ENCODE measurements at places on chromosomes 3 and 15.

DNA sequence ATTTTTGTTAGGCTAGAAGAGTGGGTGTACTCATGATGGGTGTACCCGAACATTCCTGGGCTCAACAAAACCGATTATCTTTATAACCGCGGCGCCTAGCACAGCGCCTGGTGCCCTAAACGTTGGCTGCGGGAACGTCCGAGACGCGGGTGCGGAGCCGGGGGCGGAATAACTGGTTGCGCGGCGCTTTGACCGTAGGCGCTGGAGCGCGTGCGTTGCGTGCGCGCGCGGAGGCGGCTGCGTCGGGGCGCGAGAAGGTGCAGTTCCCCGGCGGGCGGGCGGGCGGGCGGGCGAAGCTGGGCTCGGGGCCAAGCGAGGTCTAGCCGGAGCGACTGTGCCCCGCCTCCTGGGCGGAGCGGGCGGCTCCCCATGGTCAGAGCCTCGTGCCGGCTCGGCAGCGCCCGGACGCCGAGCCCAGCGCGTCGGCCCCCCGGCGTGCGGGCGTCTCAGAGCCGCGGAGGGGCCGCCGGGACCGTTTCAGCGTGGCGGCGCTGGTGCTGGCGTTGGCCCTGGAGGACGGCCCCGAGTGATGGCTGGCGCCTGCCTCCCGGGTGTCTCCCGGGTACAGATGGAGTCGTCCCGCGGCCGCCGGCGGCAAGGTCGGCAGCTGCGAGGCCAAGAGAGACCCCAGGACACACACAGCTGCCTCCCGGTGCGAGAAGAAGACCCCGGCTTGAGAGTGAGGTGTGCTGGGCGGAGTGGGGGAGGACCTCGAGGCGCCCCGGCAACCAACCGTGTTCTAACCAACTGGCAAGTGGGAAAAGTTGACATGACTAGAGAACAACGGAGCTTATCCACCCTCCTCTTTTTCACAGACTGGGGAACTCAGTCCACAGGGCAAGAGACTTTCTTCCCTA lies at the start of gene PLAAT1:
TSS of gene PLAAT1 (plus strand) at position 373 of the 857 bp plus-strand sequence. CDS start 14,429 bp downstream, outside the sequence.
- DNase-seq: peak; percentile 70

DNA sequence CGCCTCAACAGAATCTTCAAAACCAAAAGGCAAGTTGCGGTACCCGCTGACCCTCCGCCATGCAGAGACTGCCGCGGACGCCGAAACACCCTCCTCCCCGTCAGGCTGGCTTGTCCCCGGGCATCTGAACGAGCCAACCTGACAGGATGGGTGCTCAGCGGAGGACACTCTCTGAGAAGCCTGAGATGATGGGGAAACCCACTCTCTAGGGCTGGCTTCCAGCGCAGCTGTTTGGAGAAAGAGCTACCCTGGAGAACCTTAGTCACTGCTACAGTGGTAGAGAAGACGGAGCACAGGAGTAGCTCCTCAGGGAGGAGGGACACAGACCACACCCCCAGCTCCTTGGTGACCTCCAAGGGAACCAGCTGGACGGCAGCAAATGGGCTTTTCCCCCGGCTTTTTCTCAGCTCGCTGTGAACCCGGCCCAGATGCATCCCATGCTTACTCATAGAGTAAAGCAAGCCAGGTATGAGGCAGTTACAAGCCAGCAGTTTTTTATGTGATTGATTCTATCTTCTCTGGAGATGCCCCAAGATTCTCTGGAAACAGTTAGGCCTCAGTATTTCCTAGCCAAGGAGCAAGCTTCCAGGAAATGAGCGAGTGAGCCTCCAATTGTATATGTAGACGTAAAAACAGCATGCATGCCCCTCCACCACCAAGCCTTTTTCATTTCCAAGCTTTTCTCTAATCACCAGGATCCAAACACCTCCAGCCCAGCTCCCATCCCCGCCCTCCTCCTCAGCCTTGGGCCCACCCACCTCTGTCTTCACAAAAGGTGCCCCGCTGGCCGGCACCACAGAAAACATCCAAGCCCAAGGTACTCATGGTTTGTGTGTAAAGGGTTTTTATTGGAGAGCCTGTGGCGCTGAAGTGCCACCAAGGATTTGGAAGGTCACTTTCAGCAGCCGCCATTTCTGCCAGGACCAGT lies 38.7 kb downstream of the FAM174B start:
- no peak for DNase-seq

DNA sequence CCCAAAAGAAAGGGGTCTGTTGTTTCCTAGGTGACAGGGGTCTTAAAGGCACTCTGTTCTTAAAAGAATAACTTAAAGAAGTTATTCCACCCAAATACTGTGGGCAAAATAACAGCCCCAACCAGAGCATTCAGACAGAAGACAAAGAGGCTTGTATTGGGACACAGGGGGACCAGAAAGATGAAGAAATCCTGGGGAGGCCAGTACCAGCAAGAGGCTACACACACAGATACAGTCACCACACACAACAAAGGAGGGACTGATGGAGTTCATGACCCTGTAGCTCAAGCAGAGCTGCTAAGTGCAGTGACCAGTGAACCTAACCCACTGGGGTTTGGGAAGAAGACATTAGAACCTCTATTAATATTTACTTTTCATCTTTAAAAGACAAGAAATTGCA lies 59.0 kb downstream of the MTHFS start:
- DNase-seq: no peak

GRCh38 chr3:19947549-19948225 lies 790 bp downstream of the RAB5A start:
- peak; percentile 66 for DNase-seq

DNA sequence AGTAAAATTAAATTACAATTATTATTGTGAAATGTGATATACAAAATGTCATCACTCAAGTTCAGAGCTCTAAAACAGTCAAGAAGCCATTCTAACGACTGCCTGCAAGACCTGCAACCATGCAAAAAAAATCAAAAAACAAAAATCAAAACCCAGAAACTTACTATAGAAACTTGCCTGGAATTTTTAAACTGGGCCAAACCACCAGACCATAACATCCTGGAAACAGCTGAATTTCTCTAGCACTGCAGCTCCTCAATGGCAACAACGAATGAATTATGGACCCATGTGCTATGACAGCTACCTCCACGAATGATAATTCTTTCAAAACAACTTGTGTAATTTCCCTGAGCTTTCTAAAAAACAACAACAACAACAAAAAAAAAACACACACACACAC lies 130.0 kb upstream of the KCNMB2 start:
- peak; percentile 15 for DNase-seq

DNA sequence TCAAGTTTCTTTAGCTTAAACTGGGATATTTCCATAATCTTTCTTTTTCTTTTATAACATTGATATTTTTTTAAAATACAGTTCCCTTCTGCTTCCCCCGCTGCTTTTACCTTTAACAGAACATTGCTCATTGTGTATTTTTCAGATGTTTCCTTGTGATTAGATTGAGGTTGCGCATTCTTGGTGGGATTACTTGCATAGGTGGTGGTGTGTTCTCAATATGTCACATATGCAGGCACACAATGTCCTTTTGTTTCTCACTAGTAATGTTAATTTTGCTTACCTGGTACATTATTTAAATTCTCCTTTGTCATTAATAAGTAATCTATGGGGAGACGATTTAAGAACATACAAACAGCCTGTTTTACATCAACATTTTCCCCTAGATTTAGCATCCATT lies 48.2 kb downstream of the HMG20A start:
- DNase-seq: no peak

DNA sequence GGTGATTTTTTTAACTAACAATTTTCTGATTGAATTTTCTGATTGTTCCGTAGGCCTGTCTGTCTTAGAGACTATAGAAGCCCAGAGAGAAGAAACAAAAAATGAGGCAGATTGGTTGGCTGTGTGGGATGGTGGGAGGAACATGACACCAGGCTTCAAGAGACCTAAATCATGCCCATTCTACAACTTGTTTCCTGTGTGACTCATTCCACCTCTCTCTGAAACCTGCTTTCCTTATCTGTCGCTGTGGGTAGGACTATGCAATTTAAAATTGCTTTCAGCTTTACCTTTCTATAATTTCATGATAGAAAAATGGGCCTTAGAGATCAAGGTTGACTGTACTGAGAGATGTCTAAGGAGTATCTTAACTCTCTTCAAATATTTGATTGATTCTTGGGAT lies 44.5 kb downstream of the OXNAD1 start:
- peak; percentile 18 for DNase-seq

- no peak for DNase-seq
Observed at GRCh38 chr3:88744896-88745295, 362.5 kb upstream of the EPHA3 start.

DNA sequence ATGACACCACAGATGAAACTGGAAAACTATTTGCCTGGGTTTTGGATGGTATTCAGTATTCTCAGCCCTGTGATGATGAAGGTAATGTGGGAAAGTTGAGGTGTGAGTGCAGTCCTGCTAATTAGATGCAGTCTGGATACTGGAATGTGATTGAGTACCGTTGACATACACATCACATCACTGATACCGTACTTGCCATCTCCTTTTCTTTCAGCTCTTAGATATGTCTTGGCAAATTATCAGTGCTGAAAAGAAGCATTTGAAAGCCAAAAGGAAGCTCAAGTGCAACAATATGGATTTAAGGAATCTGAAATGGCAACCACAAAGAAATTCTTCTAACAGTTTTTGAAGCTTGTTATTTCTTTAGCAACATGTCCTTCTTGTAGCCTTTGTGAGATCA lies 381.4 kb upstream of the TGFBR2 start:
- DNase-seq: no peak

DNA sequence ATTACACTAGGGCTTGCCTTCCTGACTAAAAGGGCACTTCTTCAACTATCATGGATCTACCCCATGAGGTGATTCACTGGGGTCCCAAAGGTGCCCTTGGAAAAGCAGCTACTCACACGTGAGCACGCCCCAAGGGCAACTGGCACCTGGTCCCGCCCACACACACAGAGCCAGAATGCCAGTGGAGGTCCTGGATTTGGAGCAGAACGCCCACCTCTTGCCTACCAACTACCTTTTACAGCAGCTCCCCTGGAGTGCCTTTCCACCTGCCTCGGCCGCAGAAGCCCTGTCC lies 1.8 kb upstream of the CTDSPL start:
- no peak for DNase-seq

GRCh38 chr3:170470063-170471016 lies 51.7 kb downstream of the CLDN11 start:
- no peak for DNase-seq

DNA sequence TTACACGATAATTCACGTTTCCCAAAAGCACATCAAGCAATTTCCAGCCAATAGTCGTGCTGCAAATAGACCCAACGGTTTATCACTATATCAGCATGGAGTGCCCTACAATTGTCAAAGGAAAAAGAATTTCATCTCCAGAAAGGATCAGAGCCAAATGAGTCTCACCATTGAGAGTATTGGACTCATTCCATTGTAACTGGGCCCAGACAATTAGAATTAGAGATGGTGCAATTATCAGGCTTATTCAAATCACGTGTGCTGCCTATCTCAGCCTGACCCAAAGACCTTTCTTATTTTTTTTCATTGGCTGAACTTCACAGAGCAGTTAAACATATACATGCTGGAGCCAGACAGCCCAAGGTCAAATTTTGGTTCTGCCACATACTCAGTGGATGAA lies 87.0 kb upstream of the LRTM1 start:
- no peak for DNase-seq

GRCh38 chr3:185094697-185095096 lies 58.2 kb downstream of the C3orf70 start:
- DNase-seq: no peak

GRCh38 chr3:129558772-129559564 lies 16.0 kb downstream of the H1-8 start:
- peak; percentile 83 for DNase-seq

DNA sequence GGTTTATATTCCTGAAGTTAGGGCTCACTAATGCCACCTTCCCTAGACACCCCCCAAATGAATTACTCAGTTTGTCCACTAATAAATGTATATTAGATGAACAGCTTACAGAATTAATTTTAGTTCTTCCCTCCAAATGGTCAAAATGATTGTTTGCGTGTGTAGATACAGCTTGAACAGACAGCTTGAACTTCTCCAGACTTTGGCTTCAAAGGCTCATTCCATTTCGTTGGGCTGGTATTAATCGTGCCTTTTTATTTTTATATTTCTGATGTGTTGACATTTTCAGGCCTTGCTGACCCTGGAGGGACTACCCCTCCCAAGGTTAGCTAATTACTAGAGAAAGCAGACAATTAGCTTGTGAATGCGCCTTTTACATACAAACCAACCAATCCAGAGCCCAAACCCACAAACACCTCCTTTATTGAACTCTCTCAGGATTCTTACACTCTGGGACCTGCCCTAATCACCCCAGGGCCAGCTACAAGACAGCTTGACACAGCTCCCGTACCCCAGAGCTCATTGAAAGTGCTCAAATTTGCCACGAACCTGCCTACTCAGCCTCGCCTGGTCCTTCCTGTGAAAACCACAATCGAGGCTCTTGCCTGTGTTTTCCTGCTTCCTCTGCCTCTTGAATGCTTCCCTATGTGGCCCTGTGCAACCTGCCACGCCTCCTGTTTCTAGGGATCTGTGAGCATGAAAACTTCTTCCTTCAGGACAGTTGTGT lies 40.3 kb downstream of the RPL22L1 start:
- DNase-seq: no peak

DNA sequence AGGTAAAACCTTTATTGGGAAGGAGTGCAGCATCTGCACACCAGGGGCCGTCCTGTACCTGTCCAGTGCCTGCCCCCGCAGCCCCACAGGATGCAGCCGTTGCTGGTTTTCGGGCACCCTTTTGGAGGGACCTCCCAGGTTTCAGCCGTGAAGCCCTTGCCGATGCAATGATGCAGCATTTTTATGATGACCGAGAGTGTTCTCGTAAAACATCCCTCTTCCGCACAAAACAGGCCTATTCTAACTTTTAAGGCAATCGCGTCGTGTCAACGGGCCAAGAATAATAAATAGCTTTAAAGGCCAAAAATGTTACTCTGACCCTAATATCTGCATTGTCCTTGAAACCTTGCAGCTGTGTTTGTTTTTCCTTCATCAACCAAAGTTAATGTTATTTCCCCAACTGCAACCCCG lies 126.1 kb downstream of the LRRK1 start:
- DNase-seq: no peak

DNA sequence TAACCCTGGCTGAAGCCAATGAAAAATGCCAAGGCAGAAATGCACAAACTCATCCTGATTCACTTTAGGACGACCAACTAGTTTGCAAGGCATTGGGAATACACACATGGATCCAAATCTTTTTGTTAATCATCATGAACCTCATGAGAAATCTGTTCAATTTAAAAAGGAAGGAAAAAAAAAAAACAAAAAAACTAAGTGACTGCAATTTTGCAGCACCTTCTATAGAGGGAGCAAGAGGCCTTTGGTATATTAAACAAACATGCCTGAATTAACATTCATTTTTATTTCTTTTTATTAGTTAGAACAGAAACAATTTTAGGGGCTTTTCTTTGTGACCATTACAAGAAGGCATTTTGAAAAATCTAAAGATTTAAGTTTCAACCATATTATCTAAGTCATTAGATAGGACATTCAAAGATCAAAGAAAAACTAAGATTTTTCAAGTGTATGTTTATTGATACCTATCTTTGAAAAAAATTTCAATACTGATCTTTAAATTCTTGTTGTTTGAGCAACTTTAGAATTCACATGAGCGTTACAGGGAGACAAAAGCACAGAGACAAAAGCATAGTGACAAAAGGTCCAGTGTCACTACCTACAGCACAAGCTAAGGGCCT lies 182.4 kb downstream of the CBLB start:
- DNase-seq: peak; percentile 31
